Activated naive CD4-positive, alpha-beta T cell treated with anti-CD3 and anti-CD28 coated beads, Interleukin-2, amount 50 U/mL, for 16 hours (primary cell): ENCODE measurements at places on chromosomes 4 and X.

DNA sequence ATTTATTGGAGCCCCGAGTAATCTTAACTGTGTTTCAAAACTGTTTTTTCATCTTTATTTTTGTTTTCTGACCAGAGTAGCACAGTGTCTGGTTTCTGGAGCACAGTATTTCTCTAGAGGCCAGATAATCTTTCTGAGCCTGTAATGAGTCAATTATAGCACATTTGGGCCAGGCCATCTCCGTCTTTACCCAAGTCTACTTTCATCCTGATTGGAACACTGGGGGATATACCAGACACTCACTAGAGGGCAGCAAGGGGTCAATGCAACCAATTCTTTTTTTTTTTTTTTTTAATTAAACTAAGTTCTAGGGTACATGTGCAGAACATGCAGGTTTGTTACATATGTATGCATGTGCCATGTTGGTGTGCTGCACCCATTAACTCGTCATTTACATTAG, 282.0 kb downstream of the ARHGAP24 start:
- no peak for DNase-seq

DNA sequence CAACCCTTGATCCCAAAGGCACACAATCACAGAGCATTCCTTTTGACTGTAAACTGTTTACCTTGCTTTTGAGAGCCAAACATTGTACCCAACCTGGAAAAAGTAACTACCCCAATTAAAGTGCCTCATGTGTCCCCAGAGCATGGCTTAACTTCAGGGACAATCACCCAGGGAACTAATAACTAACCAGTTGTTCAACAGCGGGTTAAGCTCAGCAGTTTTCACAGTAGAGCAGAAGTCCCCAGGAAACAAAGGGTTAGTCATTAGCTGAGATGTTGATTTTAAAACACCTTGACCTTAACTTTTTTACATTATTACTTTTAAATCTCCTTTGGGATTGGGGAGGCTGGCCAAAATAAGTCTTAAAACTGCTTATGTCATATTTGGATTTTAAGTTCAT, 94.8 kb downstream of the RELL1 start:
- no peak for DNase-seq

DNA sequence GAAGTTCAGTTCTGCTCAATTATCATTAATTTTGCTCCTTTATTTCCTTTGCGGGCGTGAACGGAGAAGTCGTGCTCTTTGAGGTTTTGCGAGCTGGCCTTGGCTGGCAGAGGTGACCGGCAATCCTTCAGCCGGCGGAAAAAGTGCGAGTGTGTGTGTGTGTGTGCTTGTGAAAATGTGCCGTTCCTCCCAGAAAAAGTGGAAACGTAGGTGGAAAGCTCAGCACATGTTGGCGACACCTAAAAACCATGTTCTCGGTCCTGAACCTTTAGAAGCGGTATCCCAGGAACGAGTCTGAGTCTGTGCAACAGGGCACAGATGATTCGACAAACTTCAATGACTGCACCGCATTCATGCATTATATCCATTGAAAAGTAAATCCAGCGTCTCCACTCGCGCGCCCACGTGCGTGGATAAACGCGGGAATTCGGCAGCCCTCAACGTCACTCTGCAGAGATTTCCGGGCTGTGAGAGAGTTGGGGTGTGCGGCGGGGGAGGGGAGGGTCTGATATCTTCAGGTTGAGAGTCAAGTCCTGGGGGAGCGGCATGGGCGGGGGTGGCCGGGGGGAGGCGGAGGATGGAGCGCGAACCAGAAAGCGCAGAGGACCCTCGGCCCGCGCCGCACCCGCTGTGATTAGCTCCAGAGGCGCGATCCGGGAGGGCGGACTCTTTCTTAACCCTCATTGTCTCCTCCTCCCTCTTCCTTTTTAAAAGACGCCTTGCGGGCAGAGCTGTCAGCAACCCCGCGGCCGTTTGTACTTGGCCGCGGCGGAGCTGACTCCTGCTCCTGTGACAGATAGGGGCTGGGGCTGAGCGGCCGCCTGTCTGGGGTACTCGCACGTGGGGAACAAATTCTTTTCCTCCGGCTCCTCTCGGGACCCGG, at the start of gene SHISA3:
TSS of gene SHISA3 (plus strand) at position 737 of the 883 bp plus-strand sequence. CDS start 569 bp downstream, outside the sequence.
- peak; percentile 14 for DNase-seq

GRCh38 chrX:37847733-37848197, 394 bp upstream of the DYNLT3 start:
- DNase-seq = no peak

DNA sequence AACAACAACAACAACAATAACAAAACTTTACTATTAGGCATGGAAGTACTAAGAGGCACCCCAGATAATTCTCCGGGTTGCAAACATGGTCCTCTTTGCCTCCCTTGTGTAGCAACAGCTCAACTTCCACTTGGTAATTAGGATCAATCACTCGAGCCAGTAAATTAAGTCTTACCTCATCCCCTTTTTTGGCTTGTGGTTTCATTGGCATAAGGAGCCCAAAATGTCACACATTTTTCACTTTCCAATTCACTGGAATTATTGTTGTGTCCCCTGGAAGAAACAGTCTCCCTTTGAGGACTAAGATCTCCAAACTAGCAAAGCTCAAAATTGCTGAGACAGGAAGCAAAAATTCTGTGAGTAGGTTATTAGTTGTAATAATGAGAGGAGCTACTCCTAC, 49.2 kb upstream of the HSD17B10 start:
- no peak for DNase-seq

- DNase-seq = no peak
These were observed 1.8 kb downstream of the EPHA5 start for GRCh38 chr4:65668201-65669089.

- DNase-seq = no peak
These were observed 65.8 kb upstream of the PRPS1 start for GRCh38 chrX:107562482-107562881.

DNA sequence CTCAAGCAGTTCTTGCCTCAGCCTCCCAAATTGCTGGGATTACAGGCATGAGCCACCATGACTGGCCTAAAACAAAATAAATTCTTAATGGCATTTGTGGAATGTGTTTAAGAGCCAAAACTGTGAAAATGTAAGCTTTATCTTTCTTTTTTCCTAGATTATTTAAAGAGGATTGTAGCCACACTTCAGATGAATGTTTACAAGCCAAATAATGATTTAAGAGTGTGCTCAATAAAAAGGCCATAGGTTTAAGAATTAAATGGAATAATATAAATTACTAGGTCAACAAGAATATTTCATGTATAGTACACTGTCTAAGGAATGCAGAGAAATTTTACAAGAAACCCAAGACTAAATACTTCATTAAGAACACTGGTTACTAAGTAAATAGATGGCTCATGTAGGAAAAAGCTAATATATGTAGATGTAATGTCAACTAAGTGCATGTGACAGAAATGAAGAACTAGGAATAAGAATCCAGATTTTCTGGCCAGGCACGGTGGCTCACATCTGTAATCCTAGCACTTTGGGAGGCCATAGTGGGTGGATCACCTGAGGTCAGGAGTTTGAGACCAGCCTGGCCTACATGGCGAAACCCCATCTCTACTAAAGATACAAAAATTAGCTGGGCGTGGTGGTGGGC, 21.3 kb upstream of the UGDH start:
- DNase-seq = no peak
